ENCODE measurements at places on chromosomes 1 and 21.

- H3K36me3 ChIP-seq: peaks cover 3% of the 10 kb centered on the region
- H3K27ac ChIP-seq: no peak overlapping the region
- peaks cover 2% of the 10 kb centered on the region for H3K4me1 ChIP-seq
- DNase-seq: no peak
- peaks cover 7% of the 10 kb centered on the region for H3K27me3 ChIP-seq
- no peak overlapping the region for H3K4me3 ChIP-seq
Measured at GRCh38 chr1:30474818-30475200, 248.6 kb downstream of the MATN1 start.

DNA sequence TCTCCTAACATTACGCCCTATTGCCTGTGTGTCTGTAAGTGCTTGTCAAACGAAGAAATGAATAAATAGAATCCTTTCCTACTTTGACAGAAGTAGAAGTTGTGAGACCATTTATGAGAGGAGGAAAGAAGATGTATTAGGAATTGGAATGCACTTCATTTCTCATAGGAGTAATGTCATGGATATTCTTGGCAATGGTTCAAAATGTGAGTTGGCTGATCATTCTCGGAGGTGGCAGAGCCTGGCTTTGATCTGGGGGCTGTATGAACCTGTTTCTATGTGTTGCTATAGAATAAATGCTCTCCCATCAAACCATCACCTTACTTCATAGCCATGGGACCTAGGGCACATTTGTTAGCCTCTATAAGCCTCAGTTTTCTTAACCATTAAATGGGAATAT, 10.1 kb upstream of the SERBP1 start:
- H3K4me3 ChIP-seq: no peak overlapping the region
- no peaks in the 10 kb centered on the region for H3K4me1 ChIP-seq

GRCh38 chr1:153390938-153391710, at the start of gene S100A8:
TSS of gene S100A8 (minus strand) at chr1:153391073. CDS start at chr1:153390535, 538 bp downstream.
- H3K4me1 ChIP-seq: no peaks in the 10 kb centered on the region
- H3K27ac ChIP-seq: no peak within 1 kb of the TSS
- H3K36me3 ChIP-seq: no peaks in the 10 kb centered on the region
- peaks cover 77% of the 10 kb centered on the region for H3K27me3 ChIP-seq
- no peak for DNase-seq
- H3K4me3 ChIP-seq: no peak within 1 kb of the TSS

DNA sequence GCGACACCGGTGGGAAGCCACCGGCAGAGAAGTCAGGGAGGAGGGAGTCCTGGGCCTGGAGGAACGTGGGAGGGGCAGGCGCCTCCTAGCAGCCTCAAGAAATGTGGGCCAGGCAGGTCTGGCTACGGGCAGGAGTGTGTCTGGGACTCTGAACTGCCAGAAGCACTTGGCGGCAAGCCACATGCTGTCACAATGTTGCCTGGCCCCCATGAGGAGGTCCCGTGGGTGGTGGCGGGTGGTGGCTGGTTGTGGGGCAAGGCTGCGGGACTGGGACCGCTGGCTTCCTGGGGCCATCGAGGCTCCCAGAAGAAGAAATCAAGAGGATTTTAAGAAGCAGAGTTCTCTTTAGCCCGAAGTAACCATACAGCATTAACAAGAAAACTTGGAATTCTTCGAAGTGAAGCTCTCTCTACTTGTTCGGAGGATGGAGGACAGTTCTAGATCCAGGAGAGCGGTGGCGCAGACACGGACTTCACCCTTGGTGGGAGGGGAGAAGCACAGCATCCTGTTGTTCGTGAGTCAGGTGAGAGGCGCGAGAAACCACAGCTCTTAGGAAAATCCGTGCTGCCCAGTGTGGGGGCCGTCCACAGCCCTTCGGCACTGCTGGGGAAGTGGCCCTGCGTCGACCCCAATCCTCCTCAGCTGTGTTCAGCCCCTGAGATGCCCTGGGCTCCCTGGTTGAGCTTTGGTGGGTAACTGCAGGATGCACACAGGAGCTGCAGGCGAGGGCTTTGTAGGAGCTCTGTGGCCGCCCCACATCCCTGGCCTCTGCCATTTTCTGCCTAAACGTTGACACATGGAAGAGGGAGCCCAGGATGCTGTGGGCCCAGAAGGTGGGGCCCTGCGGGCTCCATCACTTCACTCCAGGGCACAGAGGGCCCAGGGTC, 12.4 kb downstream of the SKI start:
- H3K4me3 ChIP-seq: no peak overlapping the region
- peak overlapping the region; percentile 69 for H3K27ac ChIP-seq
- H3K36me3 ChIP-seq: peaks cover 84% of the 10 kb centered on the region
- no peak for DNase-seq
- H3K4me1 ChIP-seq: peaks cover 59% of the 10 kb centered on the region
- no peaks in the 10 kb centered on the region for H3K27me3 ChIP-seq

GRCh38 chr1:215425138-215425537, 142.0 kb upstream of the KCTD3 start:
- no peaks in the 10 kb centered on the region for H3K4me1 ChIP-seq
- H3K27me3 ChIP-seq: no peaks in the 10 kb centered on the region
- no peak for DNase-seq
- no peaks in the 10 kb centered on the region for H3K36me3 ChIP-seq

DNA sequence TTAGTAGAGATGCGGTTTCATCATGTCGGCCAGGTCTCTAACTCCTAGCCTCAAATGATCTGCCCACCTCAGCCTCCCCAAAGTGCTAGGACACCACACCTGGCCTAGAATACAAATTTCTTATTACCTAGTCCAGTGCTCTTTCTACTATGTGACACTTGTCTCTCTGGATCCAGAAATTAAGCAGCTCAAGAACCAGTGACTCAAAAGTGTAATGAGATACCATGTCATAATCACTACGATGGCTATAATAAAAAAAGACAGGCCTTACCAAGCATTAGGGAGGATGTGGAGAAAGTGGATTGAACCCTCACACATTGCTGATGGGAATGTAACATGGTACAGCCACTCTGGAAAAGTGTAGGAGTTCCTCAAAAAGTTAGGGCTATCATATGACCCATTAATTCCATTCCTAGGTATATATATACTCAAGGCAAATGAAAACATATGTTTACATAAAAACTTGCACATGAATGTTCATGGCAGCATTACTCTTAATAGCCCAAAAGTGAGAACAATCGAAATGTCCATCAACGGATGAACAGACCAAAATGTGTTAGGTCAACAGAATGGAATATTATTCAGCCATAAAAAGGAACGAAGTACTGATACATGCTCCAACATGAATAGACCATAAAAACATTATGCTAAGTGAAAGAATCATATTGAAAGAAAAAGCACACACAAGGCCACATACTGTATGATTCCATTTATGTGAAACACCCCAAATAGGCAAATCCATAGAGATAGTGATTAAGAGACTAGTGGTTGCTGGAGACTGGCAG, 8.3 kb downstream of the TEX38 start:
- peak overlapping the region; percentile 1 for H3K27ac ChIP-seq
- H3K4me1 ChIP-seq: peaks cover 23% of the 10 kb centered on the region
- H3K36me3 ChIP-seq: peaks cover 69% of the 10 kb centered on the region

GRCh38 chr1:117803318-117803717, 126.1 kb downstream of the GDAP2 start:
- no peak overlapping the region for H3K4me3 ChIP-seq
- H3K27ac ChIP-seq: no peak overlapping the region
- no peaks in the 10 kb centered on the region for H3K36me3 ChIP-seq
- DNase-seq: no peak
- peaks cover 38% of the 10 kb centered on the region for H3K27me3 ChIP-seq
- H3K4me1 ChIP-seq: no peaks in the 10 kb centered on the region

- no peak overlapping the region for H3K27ac ChIP-seq
- H3K36me3 ChIP-seq: peaks cover 2% of the 10 kb centered on the region
- DNase-seq: no peak
- peaks cover 10% of the 10 kb centered on the region for H3K4me1 ChIP-seq
- H3K4me3 ChIP-seq: no peak overlapping the region
Measured at GRCh38 chr21:38780879-38781278, 24.9 kb upstream of the ETS2 start.

DNA sequence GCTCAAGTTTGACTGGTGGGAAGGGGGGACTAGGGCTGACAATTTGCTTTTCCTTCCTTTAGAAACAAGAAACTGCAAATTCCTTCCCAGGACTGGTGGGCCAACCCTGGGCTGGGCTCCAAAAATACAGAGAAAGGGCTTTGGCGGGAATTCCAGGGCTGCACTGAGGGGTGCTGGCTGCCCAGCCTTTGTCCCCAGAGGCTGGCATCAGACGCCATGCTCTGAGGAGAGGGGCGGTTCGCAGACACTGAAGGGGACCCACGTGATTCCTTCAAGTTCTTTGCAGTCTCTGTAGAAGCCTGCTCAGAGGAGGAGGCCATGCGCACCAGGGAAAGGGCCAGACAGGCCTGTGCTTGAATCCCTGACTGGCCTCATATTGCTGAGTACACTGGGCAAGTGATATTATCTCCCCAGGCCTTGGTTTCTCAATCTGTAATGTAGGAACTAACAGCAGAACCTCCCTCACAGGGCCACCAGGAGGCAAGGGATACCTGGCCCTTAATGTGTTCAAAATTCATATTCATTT, 119.5 kb downstream of the EPHB2 start:
- H3K36me3 ChIP-seq: no peaks in the 10 kb centered on the region
- H3K27me3 ChIP-seq: peaks cover 72% of the 10 kb centered on the region
- H3K4me1 ChIP-seq: peaks cover 1% of the 10 kb centered on the region
- H3K4me3 ChIP-seq: no peak overlapping the region

DNA sequence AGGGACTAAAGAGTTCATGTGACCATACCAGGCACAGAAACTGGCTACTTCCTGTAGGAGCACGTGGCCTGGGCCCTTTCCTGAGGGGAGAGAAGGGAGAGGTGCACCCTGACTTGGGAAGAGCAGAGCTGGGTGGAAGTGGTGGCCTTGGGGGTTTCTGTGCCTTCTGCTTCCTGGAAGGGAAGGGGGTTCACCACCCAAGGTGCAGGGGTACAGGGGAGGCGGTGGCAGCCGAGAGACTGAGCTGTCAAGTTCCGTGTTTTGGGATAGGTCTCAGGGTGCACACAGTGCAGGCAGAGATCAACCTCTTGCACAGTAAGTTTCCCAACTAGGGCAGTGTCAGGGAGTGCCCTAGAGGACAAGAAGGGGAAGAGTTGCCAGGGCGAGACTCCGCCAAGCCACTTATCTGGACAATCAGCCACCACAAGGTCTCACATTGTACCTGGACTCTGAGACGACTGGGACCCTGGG, 10.1 kb downstream of the HECTD3 start:
- no peak overlapping the region for H3K4me3 ChIP-seq
- H3K27me3 ChIP-seq: no peaks in the 10 kb centered on the region
- H3K36me3 ChIP-seq: peaks cover 26% of the 10 kb centered on the region
- DNase-seq: no peak

GRCh38 chr1:17250601-17251000, 1.7 kb downstream of the PADI3 start:
- H3K27ac ChIP-seq: no peak overlapping the region
- H3K4me3 ChIP-seq: no peak overlapping the region
- peaks cover 80% of the 10 kb centered on the region for H3K27me3 ChIP-seq
- no peak for DNase-seq
- no peaks in the 10 kb centered on the region for H3K36me3 ChIP-seq

DNA sequence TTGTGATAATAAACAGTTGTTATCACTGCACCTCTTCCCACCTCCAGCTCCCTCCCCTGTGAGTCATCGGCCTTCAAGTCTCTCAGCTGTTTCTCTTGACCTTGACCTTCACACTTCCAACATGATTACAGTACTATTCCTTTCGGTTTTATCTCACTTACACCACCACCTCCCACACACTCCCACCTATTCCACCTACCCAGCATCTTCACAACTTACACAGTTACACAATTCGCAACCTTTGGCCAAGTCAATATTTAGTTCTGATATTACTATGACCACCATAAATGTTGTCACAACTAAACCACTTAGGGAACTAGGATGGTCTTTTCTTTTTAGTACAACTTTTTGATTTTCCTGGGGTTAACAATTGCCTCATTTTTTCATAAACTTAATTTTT, 60.2 kb downstream of the RIPK4 start:
- peaks cover 92% of the 10 kb centered on the region for H3K27me3 ChIP-seq
- no peaks in the 10 kb centered on the region for H3K4me1 ChIP-seq
- no peak overlapping the region for H3K4me3 ChIP-seq
- no peak overlapping the region for H3K27ac ChIP-seq

DNA sequence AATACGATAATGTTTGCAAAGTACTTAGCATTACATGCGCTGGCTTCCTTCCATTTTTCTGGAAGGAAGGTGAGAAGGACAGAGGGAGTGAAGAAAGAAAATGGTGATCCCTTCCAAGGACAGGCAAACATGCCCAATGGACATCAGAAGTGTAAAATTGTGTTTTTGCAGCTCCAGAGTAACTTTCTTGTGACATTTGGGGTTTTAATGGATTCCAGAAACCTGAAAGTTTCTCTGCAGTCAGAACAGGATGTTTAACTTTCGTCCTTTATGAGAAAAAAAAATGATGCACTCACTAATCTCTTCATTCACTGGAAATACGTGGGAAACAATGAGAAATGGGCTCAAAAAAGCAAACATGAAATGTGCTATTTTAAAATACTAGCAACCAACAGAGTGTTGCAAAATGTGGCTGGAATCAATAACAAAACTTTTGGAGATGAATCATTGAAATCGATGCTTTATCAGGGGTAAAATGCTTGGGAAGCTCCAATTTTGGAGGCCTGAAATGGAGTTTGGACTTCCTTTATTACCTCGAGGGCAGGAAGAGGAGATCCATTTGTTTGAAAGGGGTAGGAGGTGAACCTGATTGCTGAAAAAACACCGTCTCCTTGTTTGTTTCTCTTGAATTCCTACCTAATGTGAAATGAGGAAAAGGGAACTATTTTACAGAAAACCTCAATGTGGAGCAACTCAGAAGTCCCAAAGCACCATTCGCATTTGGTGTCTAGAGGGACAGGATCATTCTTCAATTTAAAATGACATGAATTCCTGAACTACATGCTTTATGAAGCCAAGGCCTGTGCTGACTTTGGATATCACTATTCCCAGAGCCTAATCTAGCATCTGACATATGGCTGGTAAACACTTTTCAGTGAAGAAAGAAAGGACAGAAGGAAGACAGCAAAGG, 129.5 kb downstream of the TRABD2B start:
- no peak for DNase-seq
- no peak overlapping the region for H3K4me3 ChIP-seq
- H3K27me3 ChIP-seq: peaks cover 11% of the 10 kb centered on the region
- H3K4me1 ChIP-seq: no peaks in the 10 kb centered on the region
- H3K27ac ChIP-seq: no peak overlapping the region
- H3K36me3 ChIP-seq: peaks cover 3% of the 10 kb centered on the region

GRCh38 chr1:236292425-236292824, 10.7 kb upstream of the ERO1B start:
- no peak for DNase-seq
- no peaks in the 10 kb centered on the region for H3K36me3 ChIP-seq
- H3K27me3 ChIP-seq: no peaks in the 10 kb centered on the region
- H3K27ac ChIP-seq: no peak overlapping the region

- H3K27ac ChIP-seq: no peak overlapping the region
- H3K4me3 ChIP-seq: no peak overlapping the region
- no peaks in the 10 kb centered on the region for H3K36me3 ChIP-seq
Measured at GRCh38 chr1:232690285-232690935, 60.5 kb upstream of the SIPA1L2 start.

DNA sequence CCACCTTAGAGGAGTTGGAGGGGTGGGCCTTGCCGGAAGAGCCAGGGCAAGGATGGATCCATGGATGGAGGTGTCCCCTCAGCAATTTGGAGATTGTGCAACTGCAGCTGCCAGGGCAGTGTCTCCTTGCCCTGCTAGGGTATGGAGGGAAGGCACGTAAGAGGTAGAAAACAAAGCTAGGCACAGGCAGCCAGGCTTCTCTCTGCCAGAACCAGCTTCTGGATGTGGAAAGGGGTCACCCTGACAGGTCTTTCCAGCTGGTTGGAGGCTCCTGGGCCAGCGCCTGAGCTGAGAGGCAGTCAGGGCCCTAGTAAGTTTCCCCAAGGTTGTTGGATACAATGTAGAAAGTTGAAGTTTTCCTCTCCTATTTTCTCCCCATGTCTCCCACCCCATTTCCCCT, 15.2 kb upstream of the SLC25A34 start:
- DNase-seq: no peak
- peak overlapping the region; percentile 22 for H3K27ac ChIP-seq
- no peaks in the 10 kb centered on the region for H3K27me3 ChIP-seq
- H3K36me3 ChIP-seq: peaks cover 68% of the 10 kb centered on the region
